ENCODE measurements at places on chromosomes 3 and 15. TPM values are rescaled to one million over a fixed set of nuclear protein-coding genes. Genes with fewer than 3 reads are reported as not detected.

The PP2D1 gene
- total RNA-seq = not detected

The CYP8B1 gene
- 0.10 TPM for total RNA-seq

The SMAD6 gene
- 17.4 TPM for total RNA-seq

The OSTN gene
- not detected for total RNA-seq

The FBXL2 gene
- total RNA-seq = 10.1 TPM

The CLDN11 gene
- 26.5 TPM for total RNA-seq

The ATP13A5 gene
- total RNA-seq = not detected

The KLHL40 gene
- total RNA-seq = not detected

The DISP2 gene
- 0.32 TPM for total RNA-seq

The SNTN gene
- total RNA-seq = not detected

The XCR1 gene
- total RNA-seq = 0.37 TPM

The FSIP1 gene
- total RNA-seq = 1.00 TPM

The CPA3 gene
- 16.1 TPM for total RNA-seq

The DNASE1L3 gene
- total RNA-seq = 7.5 TPM

The CILP gene
- total RNA-seq = 9.6 TPM

The CLDN18 gene
- total RNA-seq = not detected

The ZBTB47 gene
- total RNA-seq = 109 TPM

The PLCH1 gene
- not detected for total RNA-seq

The NDN gene
- total RNA-seq = 40.7 TPM

The TMEM212 gene
- total RNA-seq = not detected

The RARRES1 gene
- 424 TPM for total RNA-seq

The ADCY5 gene
- total RNA-seq = 42.6 TPM

The PDHB gene
- total RNA-seq = 60.4 TPM
